Stimulated activated CD4-positive, alpha-beta T cell treated with anti-CD3 and anti-CD28 coated beads, Interleukin-2, amount 100 ng/mL, for 48 hours (primary cell): ENCODE measurements at places on chromosomes 1 and 21.
A peak's percentile ranks its signal among the peaks of the same experiment; 100 is the strongest.

DNA sequence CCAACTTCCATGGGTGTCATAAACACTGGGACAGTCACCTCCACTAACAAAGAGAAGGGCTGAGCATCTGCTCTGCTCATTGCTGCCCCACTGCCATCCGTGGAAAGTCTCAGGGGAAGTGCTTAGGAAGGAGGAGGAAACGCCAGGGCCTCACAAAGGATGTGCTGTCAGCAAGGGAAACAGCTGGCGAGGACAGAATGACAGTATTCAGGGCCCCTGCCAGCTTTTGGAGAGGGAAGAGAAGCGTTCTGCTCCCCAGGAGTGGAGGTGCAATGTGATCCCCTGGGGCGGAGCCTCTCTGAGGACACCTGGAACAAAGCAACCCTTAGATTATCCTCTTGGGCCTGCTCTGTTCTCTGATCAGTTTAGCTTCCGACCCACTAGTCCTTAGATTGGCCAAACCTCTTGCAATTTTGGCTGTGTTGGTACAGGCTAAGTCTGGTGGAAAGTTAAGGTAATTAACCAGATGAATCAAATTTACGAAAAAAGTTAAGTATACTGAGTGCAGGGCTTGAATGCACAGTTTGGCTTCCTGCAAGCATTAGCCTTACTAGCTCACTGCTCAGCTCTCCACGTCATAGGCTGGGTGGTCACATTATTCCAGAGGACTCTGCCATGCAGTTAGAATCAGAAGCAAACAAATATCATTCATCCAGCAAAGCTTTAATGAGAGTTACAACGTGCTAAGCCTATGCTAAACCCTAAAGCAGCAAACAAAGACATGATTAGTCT is 170.2 kb upstream of the NFIA start:
- no peak for DNase-seq

GRCh38 chr1:203038217-203038741 is 12.0 kb downstream of the PPFIA4 start:
- no peak for DNase-seq

GRCh38 chr21:14479241-14479786 is 66.8 kb downstream of the SAMSN1 start:
- DNase-seq = no peak

DNA sequence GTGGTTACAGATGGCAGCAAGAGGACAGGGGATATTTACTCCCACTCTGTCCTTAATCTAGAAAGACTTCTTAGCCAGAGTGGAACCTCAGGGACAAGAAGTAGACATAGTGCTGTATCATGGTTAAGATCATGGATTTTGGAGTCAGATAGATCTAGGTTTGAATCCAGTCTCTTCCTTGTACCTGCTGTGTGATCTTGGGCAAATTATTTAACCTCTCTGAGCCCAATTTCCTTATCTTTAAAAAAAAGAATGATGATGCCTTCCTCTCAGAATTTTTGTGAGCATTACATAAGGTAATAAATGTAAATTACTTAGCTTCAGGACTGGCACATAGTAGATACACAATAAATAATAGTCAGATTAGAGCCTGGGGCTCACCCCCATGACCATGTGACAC is 78.4 kb downstream of the TAS1R2 start:
- DNase-seq = no peak

DNA sequence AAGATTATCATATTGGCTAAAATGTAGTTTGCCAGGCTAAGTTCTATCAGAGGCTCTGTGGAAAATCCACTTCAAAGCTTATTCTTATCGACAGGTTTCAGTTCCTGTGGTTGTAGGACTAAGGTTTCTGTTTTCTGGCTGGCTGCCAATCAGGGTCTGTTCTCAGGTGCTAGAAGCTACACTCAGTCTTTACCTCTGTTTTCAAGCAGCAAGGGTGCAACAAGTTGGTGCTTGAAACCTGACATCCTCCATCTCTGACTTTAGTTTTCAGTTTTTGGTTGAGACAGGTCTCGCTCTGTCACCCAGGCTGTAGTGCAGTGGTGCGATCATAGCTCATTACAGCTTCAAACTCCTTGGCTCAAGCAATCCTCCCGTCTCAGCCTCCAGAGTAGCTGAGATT is 15.3 kb upstream of the TMCO2 start:
- DNase-seq = peak; percentile 58

GRCh38 chr1:15106608-15107007 is 46.9 kb upstream of the TMEM51 start:
- no peak for DNase-seq

GRCh38 chr1:115781851-115782250 is 13.3 kb upstream of the CASQ2 start:
- no peak for DNase-seq

DNA sequence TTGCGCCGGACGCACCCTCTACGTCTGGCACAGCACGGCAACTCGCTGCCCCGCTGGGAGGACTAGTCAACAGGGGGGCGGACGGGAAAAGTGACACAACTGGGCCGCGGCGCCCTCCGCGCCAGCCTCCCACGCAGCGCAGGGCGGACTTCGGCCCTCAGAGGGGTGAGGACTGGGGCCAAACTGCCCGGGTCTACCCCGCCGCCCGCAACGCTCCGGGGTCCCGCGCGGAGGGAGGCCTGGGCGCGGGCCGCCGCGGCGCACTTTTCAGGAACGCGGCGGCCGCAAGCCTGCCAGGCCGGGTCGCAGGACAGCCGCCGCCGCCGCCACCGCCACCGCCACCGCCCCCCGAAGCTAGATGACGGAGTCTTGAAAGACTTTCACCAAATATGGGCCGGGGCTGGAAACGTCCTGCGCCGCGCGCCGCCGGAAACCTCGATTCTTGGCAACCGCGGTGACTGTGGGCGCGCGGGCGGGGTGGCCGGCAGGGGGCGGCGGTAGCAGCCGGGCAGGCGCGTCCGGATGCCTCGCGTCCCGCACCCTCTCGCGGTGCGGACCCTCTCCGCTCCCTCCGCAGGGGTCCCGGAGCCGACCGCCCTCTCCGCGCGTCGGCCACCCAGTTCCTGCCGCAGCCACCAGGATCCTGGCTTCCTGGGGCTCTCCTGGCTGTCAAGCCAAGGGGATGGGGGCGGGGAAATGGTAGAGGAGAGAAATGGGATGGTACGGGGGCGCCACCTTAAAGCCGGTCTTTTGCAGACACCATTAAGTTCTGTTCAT is 3.7 kb upstream of the CCN1 start:
- DNase-seq = peak; percentile 53

GRCh38 chr1:201999625-202000238 is 10.7 kb upstream of the ELF3 start:
- no peak for DNase-seq

DNA sequence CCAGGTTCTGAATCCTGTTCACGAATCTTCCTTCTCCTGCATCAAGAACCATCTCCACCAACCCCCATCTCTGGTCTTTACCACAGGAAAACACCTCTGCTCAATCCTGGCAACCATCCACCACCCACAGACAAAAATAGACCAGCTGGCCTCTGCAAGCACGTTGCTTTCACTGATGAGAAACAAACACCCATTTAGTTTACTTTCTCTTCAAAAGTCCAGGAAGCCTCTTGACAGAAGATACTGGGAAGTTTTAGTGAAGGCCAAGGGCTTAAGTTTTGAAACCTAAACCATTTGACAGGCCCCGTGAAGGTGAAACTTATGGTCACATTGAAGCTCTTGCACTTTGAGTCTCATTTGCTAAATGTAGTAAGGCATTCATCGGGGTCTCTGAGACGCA is 122.6 kb upstream of the PPP2R5A start:
- no peak for DNase-seq

- DNase-seq = no peak
Observed at GRCh38 chr1:222370081-222370912, 177.6 kb downstream of the HHIPL2 start.

- no peak for DNase-seq
Observed at GRCh38 chr1:70779571-70779970, 268.0 kb downstream of the PTGER3 start.
